Natural killer cell treated with Interleukin-12 subunit alpha and Interleukin-12 subunit beta and Interleukin-15 and Interleukin-18, amount 100 ng/mL, for 72 hours (primary cell): ENCODE measurements at places on chromosomes 4 and X. TPM values are rescaled to one million over a fixed set of nuclear protein-coding genes. Genes with fewer than 3 reads are reported as not detected.

- no peak overlapping the region for H3K27ac ChIP-seq
- H3K4me1 ChIP-seq = no peaks in the 10 kb centered on the region
- no peak overlapping the region for H3K4me3 ChIP-seq
- peaks cover 6% of the 10 kb centered on the region for H3K36me3 ChIP-seq
- no peaks in the 10 kb centered on the region for H3K27me3 ChIP-seq
- DNase-seq = no peak
These were observed 9.7 kb upstream of the PDGFC start for GRCh38 chr4:156981262-156981769.

- no peak overlapping the region for H3K4me3 ChIP-seq
- H3K4me1 ChIP-seq = no peaks in the 10 kb centered on the region
- no peaks in the 10 kb centered on the region for H3K36me3 ChIP-seq
- no peak overlapping the region for H3K27ac ChIP-seq
- no peaks in the 10 kb centered on the region for H3K27me3 ChIP-seq
- DNase-seq = no peak
These were observed 131.5 kb downstream of the GABRA2 start for GRCh38 chr4:46258431-46258830.

Gene IL2RG
- total RNA-seq = 241 TPM

Gene PAK3
- total RNA-seq = not detected

Gene SLIT2
- total RNA-seq = not detected

- H3K4me3 ChIP-seq = no peak overlapping the region
- peaks cover 24% of the 10 kb centered on the region for H3K27me3 ChIP-seq
- no peaks in the 10 kb centered on the region for H3K36me3 ChIP-seq
These were observed 38.6 kb upstream of the SORCS2 start for GRCh38 chr4:7153711-7154110.

Gene NAP1L3
- total RNA-seq = 0.64 TPM

Gene TENM3
- total RNA-seq = not detected

- H3K4me3 ChIP-seq = no peak overlapping the region
- DNase-seq = no peak
- H3K4me1 ChIP-seq = peaks cover 24% of the 10 kb centered on the region
- H3K27me3 ChIP-seq = no peaks in the 10 kb centered on the region
These were observed 1.7 kb upstream of the IL3RA start for GRCh38 chrX:1334854-1335253.

DNA sequence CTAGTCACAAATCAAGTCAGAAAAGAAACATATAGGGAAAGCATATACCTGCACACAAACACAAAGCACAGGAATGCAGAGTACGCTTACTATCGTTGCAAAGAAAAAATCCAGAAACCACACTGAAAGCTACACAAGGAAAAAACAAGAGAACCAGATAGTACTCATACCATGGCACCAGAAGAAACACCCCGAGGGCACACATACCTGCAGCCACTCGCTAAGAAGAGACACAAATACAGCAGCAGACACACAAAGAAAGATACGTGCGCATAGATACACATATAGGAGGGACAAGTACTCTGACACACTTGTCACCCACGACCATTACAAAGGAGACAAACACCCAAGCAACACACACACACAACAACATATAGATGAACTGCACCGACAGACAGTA, 1.4 kb upstream of the SLC38A5 start:
- DNase-seq = no peak
- H3K27me3 ChIP-seq = no peaks in the 10 kb centered on the region
- H3K4me3 ChIP-seq = no peak overlapping the region
- H3K4me1 ChIP-seq = peaks cover 36% of the 10 kb centered on the region
- peaks cover under 1% of the 10 kb centered on the region for H3K36me3 ChIP-seq
- H3K27ac ChIP-seq = no peak overlapping the region

DNA sequence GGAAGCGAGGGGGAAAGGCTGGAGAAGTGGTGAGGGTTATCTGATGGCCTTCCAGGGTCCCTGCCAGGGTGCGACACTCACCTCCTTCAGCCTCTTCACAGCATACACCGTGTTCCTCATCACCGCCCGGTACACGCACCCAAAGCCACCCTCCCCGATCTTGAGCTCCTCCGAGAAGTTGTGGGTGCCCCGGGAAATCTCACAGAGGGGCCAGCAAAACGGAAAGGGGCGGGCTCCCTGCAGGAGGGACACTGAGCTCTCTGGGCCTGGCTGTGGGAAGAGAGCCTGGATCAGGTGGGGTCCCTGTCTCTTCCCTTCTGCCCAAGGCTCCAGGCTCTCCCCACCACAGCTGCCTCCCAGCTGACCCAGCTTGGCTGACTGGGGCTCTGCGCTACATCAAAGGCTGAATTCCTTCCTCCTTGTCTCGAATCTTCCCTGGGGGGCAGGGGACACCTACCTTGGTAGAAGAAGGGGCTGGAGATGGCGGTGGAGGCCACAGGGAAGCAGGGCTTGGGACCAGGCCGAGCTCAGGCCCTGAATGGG, 1.1 kb downstream of the IRAK1 start:
- H3K4me1 ChIP-seq = no peaks in the 10 kb centered on the region
- H3K27ac ChIP-seq = peak overlapping the region; percentile 82

GRCh38 chrX:84322083-84322827, 134.3 kb upstream of the RPS6KA6 start:
- no peaks in the 10 kb centered on the region for H3K36me3 ChIP-seq
- H3K27ac ChIP-seq = no peak overlapping the region
- no peaks in the 10 kb centered on the region for H3K27me3 ChIP-seq
- no peak overlapping the region for H3K4me3 ChIP-seq
- no peak for DNase-seq
- H3K4me1 ChIP-seq = no peaks in the 10 kb centered on the region

DNA sequence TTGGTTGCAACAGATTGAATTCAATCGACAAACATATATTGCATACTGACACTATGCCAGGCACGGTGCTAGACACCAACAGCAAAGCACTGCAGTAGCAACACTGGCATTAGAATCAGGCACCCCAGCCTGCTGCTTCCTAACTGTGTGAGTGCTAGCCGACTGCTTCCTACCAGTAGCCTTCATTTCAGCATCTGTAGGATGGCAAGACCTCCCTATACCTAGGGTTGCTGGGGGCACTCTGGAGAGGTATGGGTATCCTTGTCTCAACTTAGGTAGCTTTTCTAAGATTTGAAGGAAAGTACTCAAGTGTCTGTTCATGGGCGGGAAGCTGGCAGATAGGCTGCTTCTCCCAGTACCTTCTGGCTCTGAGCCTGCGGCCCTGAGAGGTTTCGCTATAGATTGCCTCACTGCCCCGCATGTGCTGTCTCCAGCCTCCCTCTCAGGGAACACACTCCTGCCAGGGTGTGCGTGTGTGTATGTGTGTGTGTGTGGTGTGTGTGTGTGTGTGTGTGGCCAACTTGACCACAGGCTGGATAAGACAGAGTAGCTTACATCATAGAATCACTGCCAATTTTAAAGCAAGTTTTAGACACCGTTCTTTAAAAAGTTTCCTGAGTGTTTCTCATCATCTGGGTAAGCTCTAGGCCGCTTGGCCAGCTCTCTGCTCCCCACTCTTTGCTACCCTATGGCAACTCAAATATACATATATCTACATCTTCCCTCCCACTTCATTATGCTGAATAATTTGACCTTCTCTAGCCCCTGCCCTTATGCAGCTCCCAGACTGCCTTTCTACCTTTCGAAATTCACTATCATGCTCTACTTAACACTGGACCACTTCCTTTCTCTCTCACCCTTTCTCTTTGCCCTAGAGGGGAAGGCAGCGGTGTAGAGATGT, 97.0 kb upstream of the PJA1 start:
- H3K27me3 ChIP-seq = peaks cover 26% of the 10 kb centered on the region
- no peak overlapping the region for H3K27ac ChIP-seq
- no peak overlapping the region for H3K4me3 ChIP-seq
- no peak for DNase-seq

- no peaks in the 10 kb centered on the region for H3K36me3 ChIP-seq
- no peak overlapping the region for H3K27ac ChIP-seq
- no peak for DNase-seq
These were observed 710.6 kb downstream of the TRAM1L1 start for GRCh38 chr4:116374815-116375214.

- no peak overlapping the region for H3K27ac ChIP-seq
- DNase-seq = no peak
- H3K27me3 ChIP-seq = no peaks in the 10 kb centered on the region
These were observed 43.3 kb downstream of the TMEM165 start for GRCh38 chr4:55439023-55439422.

GRCh38 chrX:151177141-151178027, 1.0 kb downstream of the GPR50 start:
- H3K4me1 ChIP-seq = peaks cover 2% of the 10 kb centered on the region
- H3K4me3 ChIP-seq = no peak overlapping the region
- H3K36me3 ChIP-seq = no peaks in the 10 kb centered on the region
- H3K27me3 ChIP-seq = peaks cover 46% of the 10 kb centered on the region
- H3K27ac ChIP-seq = no peak overlapping the region
- DNase-seq = no peak

GRCh38 chr4:26088433-26088928, 174.5 kb downstream of the SMIM20 start:
- H3K4me3 ChIP-seq = peak overlapping the region; percentile 78
- DNase-seq = peak; percentile 82
- H3K27me3 ChIP-seq = peaks cover 7% of the 10 kb centered on the region
- H3K27ac ChIP-seq = peak overlapping the region; percentile 88
- peaks cover 25% of the 10 kb centered on the region for H3K36me3 ChIP-seq

DNA sequence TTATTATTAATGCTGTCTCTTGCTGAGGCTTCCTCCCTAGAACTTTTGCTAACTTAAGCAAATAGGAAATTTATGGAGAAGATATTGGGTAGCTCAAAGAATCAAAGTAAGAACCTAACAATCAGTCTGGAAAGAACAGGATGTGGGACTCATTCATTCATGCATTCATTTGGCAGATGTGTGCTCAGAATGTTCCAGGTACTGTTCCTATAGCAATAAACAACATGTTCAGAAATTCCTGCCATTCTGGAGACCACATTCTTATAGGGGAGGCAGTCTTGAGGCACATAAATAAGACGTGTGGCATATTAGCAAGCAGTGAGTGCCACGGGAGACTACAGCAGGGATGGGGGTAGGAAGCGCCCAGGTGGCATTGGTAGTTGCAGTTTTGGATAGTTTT, 5.0 kb downstream of the GRK4 start:
- no peak overlapping the region for H3K4me3 ChIP-seq

DNA sequence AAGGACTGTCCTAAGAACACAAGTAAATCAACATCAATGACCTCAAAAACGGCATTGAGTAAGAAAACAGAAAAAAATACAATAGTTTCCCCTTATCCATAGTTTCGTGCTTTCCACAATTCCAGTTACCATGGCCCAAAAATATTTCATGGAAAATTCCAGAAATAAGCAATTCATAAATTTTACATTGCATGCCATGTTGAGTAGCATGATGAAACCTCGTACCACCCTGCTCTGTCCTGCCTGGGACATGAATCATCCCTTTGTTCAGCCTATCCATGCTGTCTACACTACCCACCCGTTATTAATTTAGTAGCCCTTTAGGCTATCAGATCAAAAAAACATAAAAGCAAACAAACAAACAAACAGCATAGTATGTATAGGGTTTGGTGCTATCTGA, 51.1 kb downstream of the KLF3 start:
- peaks cover 24% of the 10 kb centered on the region for H3K36me3 ChIP-seq
- no peaks in the 10 kb centered on the region for H3K27me3 ChIP-seq
- no peak overlapping the region for H3K4me3 ChIP-seq
- no peak overlapping the region for H3K27ac ChIP-seq

Gene GPM6B
- total RNA-seq = not detected

GRCh38 chr4:165369522-165369921, 9.3 kb upstream of the CPE start:
- H3K4me3 ChIP-seq = no peak overlapping the region
- peaks cover 27% of the 10 kb centered on the region for H3K27me3 ChIP-seq
- no peaks in the 10 kb centered on the region for H3K4me1 ChIP-seq
- H3K36me3 ChIP-seq = no peaks in the 10 kb centered on the region

- no peak overlapping the region for H3K4me3 ChIP-seq
- peaks cover 22% of the 10 kb centered on the region for H3K27me3 ChIP-seq
- H3K4me1 ChIP-seq = no peaks in the 10 kb centered on the region
- no peak overlapping the region for H3K27ac ChIP-seq
- no peaks in the 10 kb centered on the region for H3K36me3 ChIP-seq
These were observed 2.6 kb upstream of the CPZ start for GRCh38 chr4:8589823-8590545.

GRCh38 chr4:140952717-140953116, 180.6 kb downstream of the RNF150 start:
- no peak overlapping the region for H3K27ac ChIP-seq
- H3K4me1 ChIP-seq = no peaks in the 10 kb centered on the region
- DNase-seq = no peak
- no peaks in the 10 kb centered on the region for H3K36me3 ChIP-seq
- H3K27me3 ChIP-seq = no peaks in the 10 kb centered on the region
- H3K4me3 ChIP-seq = no peak overlapping the region

Gene SERTM2
- total RNA-seq = not detected

Gene UGT2B7
- not detected for total RNA-seq

DNA sequence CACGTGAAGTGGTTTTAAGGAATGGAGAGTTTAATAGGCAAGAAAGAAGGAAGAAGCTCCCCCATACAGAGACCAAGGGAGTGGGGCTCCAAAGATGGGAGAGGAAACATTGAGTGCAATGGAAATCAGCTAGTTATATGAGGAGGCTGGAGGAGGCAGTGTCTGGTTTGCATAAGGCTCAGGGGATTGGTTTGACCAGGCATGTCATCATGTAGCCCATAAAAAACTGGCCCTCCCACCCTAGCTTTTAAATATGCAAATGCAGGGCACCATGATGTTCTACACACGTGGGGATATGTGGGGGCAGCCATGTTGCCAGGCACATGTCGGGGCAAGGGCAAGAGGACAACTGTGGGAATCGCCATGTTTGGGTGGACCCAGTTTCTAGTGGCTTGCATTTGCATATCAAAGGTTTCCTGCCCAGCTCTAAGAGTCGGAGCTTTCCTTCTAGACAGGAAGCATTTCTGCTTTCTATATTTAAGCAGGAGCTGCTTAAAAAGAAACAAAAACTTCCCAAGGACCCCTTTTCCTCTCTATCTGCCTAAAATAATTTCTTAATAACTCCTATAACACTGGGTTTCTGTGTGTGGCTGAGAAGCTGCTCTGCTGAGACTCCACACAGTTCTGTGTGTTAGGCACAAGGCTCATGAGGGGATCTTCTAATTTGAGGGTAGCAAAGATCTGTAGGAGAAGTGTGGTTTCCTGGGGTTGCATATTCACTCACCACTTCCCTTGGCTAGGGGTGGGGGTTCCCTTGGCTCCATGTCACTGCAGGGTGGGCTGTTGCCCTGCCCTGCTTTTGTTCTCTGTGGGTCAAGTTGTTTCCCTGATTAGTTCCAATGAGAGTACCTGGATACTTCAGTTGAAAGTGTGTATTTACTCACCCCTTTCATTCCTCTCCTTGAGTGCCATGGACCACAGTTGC, 113.5 kb downstream of the VSIG4 start:
- peak overlapping the region; percentile 65 for H3K4me3 ChIP-seq
- no peaks in the 10 kb centered on the region for H3K27me3 ChIP-seq
- H3K27ac ChIP-seq = peak overlapping the region; percentile 88
- peaks cover 50% of the 10 kb centered on the region for H3K4me1 ChIP-seq
- peak; percentile 72 for DNase-seq

Gene UVSSA
- total RNA-seq = 19.6 TPM
